ENCODE measurements at places on chromosomes 12 and 14. TPM values are rescaled to one million over a fixed set of nuclear protein-coding genes. Genes with fewer than 3 reads are reported as not detected.

STRAP gene
- total RNA-seq = 362 TPM

SLC6A15 gene
- 6.3 TPM for total RNA-seq

VRK1 gene
- total RNA-seq = 39.1 TPM

GPR162 gene
- total RNA-seq = 14.7 TPM

ITGB7 gene
- 1.8 TPM for total RNA-seq

MANSC4 gene
- total RNA-seq = not detected

PRKD1 gene
- total RNA-seq = 9.9 TPM

KRT1 gene
- not detected for total RNA-seq

FCF1 gene
- total RNA-seq = 68.4 TPM

AJUBA gene
- 56.5 TPM for total RNA-seq

SDR9C7 gene
- 0.42 TPM for total RNA-seq

BIN2 gene
- not detected for total RNA-seq

PRB2 gene
- not detected for total RNA-seq

SOAT2 gene
- total RNA-seq = 0.46 TPM

C14orf93 gene
- total RNA-seq = 7.0 TPM

METAP2 gene
- 127 TPM for total RNA-seq

TMEM52B gene
- total RNA-seq = not detected

All from endodermal cell (in vitro differentiated cells).